AG08395 (cell line): ENCODE measurements at places on chromosomes 13 and 19.

- DNase-seq = no peak
These were observed 40.6 kb upstream of the FAM216B start for GRCh38 chr13:42740753-42741152.

DNA sequence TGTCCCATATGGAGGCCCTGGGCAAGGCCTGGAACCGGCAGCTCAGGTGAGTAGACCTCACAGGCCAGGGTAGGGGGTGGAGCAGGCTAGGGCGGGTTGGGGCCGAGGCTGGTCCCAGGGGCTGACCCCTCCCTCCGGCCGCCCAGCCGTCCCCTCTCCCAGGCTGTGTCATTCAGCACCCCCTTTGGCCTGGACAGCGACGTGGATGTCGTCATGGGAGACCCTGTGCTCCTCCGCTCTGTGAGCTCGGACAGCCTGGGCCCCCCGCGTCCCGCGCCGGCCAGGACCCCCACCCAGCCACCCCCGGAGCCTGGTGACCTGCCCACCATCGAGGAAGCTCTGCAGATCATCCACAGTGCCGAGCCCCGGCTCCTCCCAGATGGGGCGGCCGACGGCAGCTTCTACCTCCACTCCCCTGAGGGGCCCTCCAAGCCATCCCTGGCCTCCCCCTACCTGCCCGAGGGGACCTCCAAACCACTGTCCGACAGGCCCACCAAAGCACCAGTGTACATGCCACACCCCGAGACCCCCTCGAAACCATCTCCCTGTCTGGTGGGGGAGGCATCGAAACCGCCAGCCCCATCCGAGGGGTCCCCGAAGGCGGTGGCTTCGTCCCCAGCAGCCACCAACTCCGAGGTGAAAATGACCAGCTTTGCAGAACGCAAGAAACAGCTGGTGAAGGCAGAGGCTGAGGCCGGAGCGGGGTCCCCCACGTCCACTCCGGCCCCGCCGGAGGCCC, 16.0 kb downstream of the CAMSAP3 start:
- no peak for DNase-seq

DNA sequence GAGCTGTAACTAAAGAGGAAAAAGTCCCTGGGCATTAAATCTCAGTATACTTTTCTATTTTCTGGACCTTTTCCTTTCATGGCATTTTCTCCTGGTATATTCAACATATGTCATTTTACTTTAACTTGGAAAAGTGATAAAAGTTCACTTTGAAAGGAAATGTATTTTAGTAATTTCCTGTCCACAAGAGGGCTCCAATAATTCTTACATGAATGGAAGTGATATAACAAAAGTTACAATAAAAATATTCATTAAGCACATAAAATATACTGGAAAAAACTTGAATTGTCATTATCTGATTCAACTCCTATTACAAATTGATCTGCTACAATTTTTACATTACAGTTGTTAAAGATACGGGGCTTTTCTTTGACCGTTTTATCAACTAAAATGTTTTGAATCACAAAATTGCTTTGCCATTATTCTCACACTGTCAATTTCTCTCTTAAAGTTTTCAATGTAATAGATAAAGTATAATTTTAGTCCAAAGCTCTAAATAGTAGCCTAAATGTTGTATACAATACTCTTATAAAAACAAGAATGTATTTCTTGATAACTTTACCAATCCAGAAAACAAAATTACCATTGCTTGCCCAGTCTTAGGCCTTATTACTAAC, 4.9 kb downstream of the UBL3 start:
- no peak for DNase-seq

DNA sequence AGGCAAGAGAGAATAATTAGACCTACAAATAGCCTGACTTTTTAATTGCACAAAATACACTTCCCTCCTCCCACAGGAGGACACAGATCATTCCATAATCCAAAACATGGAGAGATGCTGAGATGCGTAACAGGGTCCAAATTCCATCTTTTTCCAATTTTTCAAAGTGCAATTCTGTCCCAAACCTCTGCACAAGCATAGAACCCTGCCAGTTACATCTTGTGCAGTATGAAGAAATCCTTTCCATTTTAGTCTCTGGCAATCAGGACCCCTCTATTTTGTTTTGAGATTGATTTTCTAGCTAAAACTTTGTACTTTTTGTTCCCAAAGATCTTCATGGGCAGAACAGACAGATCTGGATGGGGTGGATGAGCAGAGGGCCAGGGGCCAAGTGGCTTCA, 209.2 kb downstream of the B3GLCT start:
- DNase-seq = no peak

GRCh38 chr13:91329733-91330132, 17.8 kb upstream of the MIR17HG start:
- DNase-seq = no peak

GRCh38 chr13:38415233-38415632, 65.6 kb downstream of the UFM1 start:
- no peak for DNase-seq

DNA sequence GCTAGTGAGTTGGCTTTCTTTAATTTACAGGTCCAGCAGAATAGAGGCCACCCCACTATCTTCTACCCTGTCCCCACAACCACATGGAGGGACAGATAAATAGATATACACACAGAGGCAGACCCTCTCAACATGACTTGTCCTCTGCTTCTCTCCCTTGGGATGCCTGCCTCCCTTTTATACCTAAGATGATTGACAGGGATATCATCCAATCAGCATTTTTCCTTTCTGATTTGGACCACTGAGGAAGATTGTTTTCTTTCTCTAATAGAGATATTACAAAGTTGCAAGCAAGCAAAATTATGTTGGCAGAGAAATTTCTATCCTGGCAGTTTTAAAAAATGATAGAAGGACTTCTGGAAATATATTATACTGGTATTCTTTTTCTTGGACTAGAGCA, 35.8 kb downstream of the STOML3 start:
- DNase-seq = no peak

DNA sequence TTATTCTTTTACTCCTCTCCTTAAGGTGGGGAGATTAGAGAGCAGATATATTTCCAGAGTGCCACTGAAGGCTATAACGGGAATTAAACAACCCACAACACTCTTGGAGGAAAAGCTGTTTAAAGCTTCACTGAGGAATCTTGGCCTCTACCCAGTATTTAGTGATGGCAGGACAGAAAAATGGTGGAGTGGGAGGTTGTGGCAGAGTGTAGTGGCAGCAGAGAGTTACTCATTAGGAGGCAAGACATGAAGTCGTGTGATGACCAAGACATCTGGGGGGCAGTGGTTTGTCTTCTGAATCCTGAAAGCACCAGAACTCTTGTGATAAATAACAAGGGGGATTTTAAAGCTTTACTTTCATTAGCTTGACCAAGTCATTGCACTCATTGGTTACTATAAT, 563.5 kb upstream of the SLITRK5 start:
- no peak for DNase-seq

GRCh38 chr19:48511321-48511731, 309 bp downstream of the LMTK3 start:
- no peak for DNase-seq

- DNase-seq = no peak
These were observed 94.0 kb downstream of the KLF12 start for GRCh38 chr13:74040200-74040599.

DNA sequence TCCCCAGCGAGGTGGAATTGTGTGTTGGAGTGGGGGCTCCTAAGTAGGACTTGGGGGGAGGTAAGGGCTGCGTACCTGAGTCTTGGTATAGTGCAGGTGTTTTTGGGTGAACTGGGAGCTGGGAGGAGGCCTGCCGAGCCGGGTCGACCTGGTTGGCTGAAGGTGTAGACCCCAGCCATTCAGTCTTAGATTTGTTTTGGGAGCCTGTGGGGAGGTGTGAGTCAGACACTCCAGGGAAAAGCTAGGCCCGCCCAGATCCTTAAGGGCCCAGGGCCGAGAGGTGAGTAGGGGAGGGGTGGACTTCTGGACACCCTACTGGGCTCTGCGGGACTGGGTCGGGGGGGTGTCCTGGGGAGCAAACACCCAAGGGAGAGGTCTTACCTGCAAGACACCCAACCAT, 935 bp downstream of the CRB3 start:
- DNase-seq = no peak
